SW 1271 (cell line): ENCODE measurements at places on chromosomes 3 and 15.

- no peak for DNase-seq
Measured at GRCh38 chr3:186754006-186754405, 29.4 kb upstream of the EIF4A2 start.

- DNase-seq, result no peak
Measured at GRCh38 chr15:95624616-95625361, 705.7 kb upstream of the NR2F2 start.

- no peak for DNase-seq
Measured at GRCh38 chr3:122502941-122503340, 11.8 kb downstream of the KPNA1 start.

GRCh38 chr3:98166396-98166795 lies at the start of gene OR5H15:
TSS of gene OR5H15 (plus strand) at chr3:98166696. CDS start at chr3:98168700, 2,004 bp downstream.
- no peak for DNase-seq

- DNase-seq, result no peak
Measured at GRCh38 chr3:22117751-22118346, 366.8 kb upstream of the ZNF385D start.

GRCh38 chr15:68700455-68701123 lies 120.1 kb downstream of the ANP32A start:
- DNase-seq, result no peak

DNA sequence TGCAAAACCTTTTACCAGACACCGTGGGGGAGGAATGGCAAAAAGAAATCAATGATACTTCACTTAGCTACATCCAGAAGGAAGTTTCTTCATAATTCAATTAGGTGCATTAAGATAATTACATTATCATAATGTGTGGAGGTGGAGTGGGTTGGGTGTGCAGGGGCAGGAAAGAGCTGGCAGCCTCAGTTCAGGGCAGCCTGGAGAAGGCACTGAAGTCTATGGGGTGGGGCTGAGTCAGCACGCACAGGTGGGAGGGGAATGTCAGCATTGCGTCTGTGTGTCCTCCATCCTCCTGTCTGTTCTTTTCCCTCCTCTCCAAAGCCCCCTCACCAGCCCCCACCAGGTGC lies 278.8 kb downstream of the GABRG3 start:
- DNase-seq, result no peak

DNA sequence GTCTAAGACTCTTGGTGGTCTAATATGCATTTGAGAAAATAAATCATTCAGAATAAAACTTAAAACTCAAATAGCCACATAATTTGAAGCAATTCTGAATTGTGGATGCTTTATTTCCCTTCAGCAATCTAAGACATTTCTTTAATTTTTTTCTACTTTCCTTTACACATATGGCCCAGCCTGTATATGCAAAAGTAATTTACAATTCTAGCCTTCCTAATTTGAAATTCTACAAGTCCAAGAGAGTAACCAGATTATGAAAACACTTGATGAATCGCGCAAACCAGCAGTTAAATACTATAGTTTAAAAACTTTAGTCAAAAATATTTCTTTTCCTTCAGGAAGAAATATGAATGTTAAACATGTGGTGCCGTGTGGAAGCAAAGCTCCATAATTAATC lies 1014.2 kb downstream of the TUSC7 start:
- no peak for DNase-seq

DNA sequence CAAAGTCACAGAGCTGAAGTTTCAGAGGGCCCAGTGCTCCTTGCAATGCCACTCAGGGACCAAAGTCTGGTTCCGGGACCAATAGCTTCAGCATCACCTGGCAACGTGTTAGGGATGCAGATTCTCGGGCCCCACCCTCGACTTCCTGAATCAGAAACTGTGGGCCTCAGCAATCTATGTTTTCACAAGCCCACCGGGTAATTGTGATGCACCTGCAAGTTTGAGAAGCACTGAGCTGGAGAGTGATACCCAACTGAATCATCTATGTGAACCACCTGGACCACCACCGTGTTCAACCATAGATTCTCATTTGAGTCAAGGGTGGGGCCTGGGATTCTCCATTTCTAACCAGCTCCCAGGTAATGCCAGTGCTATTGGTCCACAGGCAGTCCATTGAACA lies 55.7 kb downstream of the CORO2B start:
- no peak for DNase-seq

DNA sequence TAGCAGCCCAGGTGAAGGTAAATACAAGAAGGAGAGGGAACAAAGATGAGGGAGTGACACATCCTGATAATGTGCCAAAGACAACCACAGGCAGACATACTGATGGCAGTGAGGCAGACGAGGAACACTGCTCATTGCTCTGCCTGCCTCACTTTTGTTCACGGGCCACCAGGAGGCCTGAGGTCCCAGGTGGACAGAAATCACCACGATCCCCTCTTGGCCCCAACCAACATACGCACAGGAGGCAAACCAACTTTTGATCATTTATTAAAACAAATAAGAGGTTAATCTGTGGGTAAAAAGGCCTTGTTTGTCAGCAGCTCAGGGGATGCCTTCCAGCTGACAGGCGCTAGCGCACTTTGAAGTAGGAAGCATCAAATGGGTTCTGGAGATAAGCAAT lies 4.2 kb downstream of the ALG1L2 start:
- DNase-seq, result no peak

GRCh38 chr3:1513662-1514061 lies 420.8 kb downstream of the CNTN6 start:
- DNase-seq, result no peak

GRCh38 chr3:117486719-117487716 lies 777.4 kb downstream of the TUSC7 start:
- no peak for DNase-seq

DNA sequence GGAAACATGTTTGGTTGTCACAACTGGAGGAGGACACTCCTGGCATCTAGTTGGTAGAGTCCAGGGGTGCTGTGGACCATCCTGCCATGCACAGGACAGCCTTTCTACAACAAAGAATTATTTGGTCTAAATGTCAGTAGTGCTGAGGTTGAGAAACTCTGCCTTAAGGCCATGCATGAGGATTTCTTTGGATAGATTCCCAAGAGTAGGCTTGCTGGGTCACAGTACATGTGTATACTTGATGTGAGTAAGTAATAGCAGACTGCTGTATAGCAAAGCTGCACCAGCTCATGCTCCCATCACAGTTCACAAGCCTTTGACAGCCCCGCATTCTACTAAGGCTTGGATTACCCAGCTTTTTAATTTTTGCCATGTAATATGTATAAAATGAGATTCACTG lies 151.3 kb downstream of the MFSD1 start:
- DNase-seq, result no peak

DNA sequence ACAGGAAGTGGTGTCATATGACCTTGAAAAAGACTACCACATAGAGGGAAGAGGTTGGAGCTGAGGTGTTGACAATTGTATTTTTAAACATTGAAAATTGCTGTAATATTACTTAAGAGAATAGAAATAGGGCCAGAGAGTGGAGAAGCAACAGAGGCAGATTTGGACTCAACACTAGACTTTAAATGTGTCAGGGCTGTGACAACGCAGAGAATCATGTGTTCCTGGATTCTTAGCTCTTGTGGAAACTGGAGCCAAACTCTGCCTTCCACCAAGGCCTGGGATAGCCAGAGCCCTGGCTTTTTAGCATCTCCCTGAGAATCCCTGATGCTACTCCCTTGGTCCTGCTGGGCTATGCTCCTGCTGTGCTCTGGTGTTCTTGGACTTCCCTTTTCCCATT lies 277.5 kb downstream of the KCNH8 start:
- no peak for DNase-seq
